Adrenal gland (tissue), 19 donors: ENCODE measurements at places on chromosomes 16 and 17. TPM values are rescaled to one million over a fixed set of nuclear protein-coding genes. Genes with fewer than 3 reads are reported as not detected.
A peak's percentile ranks its signal among the peaks of the same experiment; 100 is the strongest.

DNA sequence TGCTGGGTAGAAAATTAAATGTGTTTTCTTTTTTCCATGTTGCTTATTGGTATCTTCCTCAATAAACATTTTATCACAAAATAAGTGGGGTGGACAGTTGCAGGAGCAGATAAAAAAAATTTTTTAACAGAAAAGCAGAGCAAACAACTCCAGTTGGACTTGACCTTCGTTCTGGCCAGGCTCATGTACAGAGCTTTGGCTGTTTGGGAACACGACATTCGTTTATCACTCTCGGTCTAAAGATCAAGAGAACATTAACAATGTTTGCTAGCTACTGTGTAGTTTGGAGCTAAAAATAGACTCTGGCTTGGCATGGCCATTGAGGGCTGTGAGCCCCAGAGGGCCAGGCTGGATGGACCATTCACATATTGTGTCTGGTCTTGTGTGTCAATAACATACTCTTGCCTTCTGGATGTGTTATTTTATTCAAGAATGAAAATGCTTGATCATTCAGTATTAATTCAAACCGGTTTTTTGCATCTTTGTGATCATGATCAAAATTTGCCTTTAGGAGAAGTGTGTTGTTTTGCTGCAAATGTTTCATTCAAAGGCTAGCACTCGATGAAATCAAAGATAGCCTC lies 56.6 kb downstream of the TMEM186 start:
- no peaks in the 10 kb centered on the region for H3K27me3 ChIP-seq
- H3K36me3 ChIP-seq = no peaks in the 10 kb centered on the region
- H3K4me1 ChIP-seq = peaks cover 26% of the 10 kb centered on the region
- H3K27ac ChIP-seq = peak overlapping the region; percentile 65
- H3K4me3 ChIP-seq = no peak overlapping the region

DNA sequence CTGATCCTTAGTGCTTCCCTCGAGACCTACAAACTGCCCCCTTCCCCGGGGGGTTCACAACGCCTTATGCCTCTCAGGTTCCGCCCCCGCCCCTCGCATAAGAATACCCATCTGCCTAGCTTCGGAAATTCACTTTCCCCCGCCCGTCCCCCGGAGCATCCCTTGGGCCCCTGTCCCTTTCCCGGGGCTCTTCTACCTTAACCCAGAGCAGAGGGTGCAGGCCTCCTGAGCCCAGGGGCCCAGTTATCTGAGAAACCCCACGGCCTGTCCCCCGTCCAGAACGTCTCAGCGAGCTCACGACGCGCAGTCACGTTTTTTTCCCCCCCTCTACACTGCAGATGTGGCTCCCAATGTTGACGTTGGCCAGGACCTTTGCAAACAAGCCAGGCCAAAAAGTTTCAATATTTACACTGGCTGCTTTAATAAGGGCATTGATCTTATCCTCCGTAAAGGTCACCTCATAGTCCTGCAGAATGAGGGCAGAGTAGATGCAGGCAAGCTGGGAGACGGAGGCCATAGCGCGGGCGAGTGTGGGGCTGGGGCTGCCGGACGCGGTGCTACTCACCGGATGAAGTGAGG lies 1.4 kb upstream of the NBR1 start:
- H3K27ac ChIP-seq = peak overlapping the region; percentile 98
- peak; percentile 35 for DNase-seq
- no peaks in the 10 kb centered on the region for H3K36me3 ChIP-seq

- no peak for DNase-seq
- no peak overlapping the region for H3K4me3 ChIP-seq
- no peak overlapping the region for H3K27ac ChIP-seq
- no peaks in the 10 kb centered on the region for H3K36me3 ChIP-seq
Measured at GRCh38 chr17:3472137-3472536, 518 bp upstream of the SPATA22 start.

GRCh38 chr16:71709229-71709781 lies 15.2 kb downstream of the PHLPP2 start:
- no peak overlapping the region for H3K4me3 ChIP-seq
- H3K27ac ChIP-seq = no peak overlapping the region
- no peaks in the 10 kb centered on the region for H3K27me3 ChIP-seq
- no peaks in the 10 kb centered on the region for H3K36me3 ChIP-seq
- no peak for DNase-seq

- peak overlapping the region; percentile 51 for H3K27ac ChIP-seq
- H3K36me3 ChIP-seq = no peaks in the 10 kb centered on the region
- H3K27me3 ChIP-seq = no peaks in the 10 kb centered on the region
- no peak overlapping the region for H3K4me3 ChIP-seq
- no peak for DNase-seq
Measured at GRCh38 chr17:81096741-81097133, 61.8 kb downstream of the BAIAP2 start.

The EVPLL gene
- total RNA-seq = not detected
